ENCODE measurements at places on chromosomes 13 and 19.

DNA sequence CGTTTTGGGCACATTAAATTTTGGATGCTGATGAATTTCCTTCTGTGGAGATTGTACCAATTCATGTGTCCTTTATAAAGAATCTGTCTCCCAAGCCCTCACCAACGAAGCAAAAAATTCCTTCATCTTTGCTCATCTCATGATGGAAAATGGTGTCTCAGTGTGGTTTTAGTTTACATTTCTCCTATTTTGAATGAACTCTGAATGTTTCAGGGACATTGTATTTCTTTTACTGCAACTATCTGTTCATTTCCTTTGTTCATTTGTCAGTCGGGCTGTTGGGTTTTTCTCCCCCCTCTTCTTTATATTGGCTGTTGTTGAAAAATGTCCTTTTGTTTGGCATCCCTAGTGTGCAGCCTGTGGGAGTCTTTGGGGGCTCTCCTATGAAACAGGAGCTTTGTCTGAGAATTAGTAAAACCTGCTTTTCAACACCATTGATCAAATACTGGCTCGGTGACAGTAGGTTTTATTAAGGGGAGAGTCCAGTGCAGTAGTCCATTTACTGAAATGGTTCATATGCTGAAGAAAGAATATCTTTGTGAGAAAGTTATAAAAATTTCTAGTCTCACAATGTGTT is 91.3 kb upstream of the C1QTNF9B start:
- DNase-seq, result no peak

GRCh38 chr13:94163535-94163934 is 315.9 kb downstream of the DCT start:
- DNase-seq, result no peak

DNA sequence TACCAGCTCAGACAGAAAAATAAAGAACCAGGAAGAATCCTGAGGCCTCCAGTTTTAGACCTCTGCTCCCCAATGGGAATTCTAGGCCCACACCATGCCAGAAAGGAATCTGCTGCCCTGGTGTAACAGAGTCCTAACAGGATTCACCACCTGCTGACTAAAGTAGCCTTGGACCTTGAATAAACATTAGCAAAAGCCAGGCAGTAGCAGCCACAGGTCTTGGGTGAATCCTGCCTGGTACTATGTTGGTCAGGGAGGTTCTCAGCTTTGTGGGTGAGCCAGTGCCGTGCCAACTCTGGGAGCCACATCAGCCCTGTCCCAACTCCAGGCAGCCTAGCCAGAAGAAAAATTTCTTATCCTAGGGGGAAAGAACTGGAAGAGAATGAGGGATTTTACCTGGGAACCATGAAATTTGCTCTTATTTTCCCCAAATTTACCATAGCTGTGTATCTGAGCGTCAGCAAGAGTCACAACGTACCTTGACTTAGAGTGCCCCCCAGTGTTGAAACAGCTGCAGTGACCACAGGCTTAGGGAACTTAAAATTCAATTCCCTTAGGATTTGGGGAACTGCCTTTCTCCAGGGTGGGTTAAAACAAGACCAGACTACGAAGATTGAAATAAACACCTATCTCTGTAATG is 1895.6 kb upstream of the PRR20A start:
- DNase-seq, result no peak

GRCh38 chr19:35712567-35713505 is 5.0 kb upstream of the KMT2B start:
- no peak for DNase-seq

GRCh38 chr13:30143666-30144400 is 163.5 kb downstream of the KATNAL1 start:
- no peak for DNase-seq

DNA sequence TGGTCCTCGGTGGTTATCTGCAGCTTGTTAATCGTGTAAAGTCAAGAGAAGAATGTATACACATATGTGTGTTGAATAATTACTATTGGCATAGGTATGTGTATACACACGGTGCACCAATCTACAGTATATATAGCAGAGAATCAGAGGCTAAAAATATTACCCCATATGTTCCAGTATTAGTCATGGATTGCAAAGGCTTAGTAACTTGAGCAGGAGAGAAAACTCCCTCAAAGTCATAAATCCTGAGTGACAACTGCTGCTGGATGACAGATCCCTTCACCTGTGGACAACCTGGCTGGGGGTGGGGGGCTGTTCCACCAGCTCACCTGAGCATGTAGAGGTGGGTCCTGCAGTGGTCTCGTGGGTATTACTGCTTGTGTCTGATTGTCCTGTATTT is 185.0 kb downstream of the ZNF536 start:
- DNase-seq, result no peak

DNA sequence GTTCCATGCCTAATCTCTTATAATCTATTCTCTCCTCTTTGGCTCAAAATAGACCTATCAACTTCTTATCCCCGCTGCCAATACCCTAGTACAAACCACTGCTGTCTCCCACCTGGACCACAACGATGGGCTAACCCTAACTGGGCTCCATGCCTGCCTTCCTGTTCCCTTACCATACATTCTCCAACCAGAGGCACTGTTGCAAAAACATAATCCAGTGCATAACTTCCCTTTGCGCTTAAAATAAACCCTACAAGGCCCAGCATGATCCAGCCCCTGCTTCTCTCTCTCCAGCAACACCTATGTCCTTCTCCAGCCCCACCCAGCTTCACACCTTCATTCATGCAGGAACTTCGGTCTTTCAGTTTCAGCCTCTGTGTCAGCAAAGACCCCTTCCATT is 27.4 kb upstream of the CEBPA start:
- peak; percentile 21 for DNase-seq

DNA sequence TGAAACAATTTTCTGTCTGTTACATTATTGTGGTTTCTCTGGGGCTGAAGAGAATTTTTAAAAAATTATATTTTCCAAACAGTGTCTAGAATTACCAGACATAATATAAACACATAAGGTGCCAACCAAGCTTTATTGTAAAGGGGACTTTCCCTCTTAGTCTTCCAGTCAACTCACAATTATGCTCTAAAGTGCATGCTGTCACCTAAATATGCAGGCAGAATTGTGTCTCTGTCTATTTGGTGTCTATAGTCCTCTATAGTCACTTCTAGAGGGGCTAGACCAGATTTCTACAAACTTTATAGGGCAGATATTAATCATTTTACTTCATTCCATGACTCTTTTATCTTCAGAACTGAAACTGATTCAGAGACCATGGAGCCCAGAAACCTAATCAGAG is 12.8 kb downstream of the ZNF254 start:
- no peak for DNase-seq

DNA sequence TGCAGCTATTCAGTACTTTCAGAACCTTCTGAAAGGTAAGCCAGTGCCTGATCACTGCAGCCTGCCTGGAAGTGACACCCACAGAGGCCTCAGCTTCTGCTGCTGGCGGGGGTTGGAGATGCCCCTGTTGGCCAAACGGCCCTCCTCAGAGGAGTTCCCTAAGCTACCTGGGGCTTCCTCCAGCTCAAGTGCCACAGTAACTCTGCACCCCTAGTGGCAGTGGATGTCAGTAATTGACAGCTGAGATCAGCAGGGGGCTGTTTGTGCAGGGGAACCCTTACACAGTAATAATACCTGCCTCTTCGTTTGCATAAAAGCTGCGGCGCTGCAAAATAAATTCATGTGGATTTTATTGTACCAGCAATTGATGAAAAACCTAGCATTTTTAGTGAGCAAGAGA is 28.9 kb downstream of the TDRD12 start:
- DNase-seq, result no peak

GRCh38 chr13:113890774-113891480 is 27.1 kb upstream of the GAS6 start:
- no peak for DNase-seq

DNA sequence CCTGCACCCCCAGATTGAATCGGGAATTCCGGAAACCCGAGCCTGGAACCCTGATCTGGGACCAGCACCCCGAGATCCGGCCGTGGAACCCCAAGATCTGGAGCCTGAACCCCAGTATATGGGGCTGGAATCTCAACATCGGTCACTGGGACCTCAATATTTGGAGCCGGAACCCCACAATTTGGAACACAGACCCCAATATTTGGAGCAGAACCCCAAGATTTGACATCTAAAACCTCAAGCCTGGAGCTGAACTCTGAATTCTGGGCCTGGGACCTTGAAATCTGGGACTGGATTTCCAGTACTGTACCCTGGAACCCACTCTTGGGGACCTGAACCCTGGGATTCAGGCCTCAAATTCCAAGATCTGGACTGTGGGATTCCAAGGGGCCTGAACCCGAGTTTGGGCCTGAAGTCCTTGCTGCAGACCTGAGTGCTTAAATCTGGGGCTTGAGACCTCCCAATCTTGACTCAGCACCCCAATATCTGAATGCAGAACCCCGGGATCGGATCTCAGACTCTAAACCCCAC is 629 bp downstream of the LRFN3 start:
- DNase-seq, result no peak

GRCh38 chr13:25490236-25490635 is 118.5 kb downstream of the ATP8A2 start:
- DNase-seq, result no peak

DNA sequence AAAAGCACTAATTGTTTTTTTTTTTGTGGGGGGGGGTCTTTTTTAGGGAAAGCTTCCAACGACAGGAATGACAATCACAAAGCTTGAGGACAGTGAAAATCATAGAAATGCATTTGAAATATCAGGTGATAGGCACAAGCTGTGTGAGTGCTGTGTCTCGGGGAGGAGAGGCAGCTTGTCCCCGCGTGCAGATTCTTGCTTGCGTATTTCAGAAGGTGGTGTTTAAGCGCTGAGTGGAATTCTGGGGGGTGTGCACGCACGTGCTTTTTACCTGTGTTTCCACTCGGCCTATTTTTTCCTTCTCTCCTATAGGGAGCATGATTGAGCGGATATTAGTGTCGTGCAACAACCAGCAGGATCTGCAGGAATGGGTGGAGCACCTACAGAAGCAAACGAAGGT is 40.2 kb upstream of the TEX29 start:
- no peak for DNase-seq

DNA sequence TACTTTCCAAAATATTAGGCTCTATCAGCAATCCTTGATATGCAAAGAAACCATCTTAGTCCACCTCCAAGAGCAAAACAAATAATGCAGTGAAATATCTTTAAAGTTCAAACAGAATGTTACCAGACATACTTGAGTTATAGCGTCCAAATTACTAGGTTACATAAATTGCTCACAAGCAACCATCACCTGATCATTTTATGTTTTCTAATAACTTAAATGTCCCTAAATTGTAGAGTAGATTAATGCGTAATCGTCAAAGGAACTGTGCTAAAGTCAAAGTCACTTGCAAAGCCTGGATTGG is 350.6 kb upstream of the ARGLU1 start:
- DNase-seq, result no peak

DNA sequence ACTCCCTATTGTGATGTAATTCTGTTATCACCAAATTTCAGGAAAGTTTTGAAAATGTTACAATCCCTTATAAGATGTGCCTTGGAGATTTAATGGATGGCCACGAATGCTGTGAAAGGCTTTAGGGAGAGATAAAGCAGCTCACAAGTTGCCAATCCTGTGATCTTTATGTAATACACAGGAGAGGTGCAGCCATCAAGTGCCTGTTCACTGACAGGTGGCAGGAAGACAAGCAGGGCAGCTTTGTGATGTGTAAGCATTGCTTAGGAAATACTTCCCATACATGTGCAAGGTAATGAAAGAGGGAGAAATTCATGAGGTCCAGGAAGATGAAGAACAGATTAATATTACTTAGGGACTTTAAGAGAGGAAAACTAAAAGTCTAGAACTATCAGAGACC is 628.8 kb downstream of the SLITRK6 start:
- DNase-seq, result no peak

GRCh38 chr13:72692884-72693514 is 34.4 kb downstream of the MZT1 start:
- DNase-seq, result no peak

GRCh38 chr19:35703343-35703742 is 1.0 kb upstream of the ZBTB32 start:
- no peak for DNase-seq

DNA sequence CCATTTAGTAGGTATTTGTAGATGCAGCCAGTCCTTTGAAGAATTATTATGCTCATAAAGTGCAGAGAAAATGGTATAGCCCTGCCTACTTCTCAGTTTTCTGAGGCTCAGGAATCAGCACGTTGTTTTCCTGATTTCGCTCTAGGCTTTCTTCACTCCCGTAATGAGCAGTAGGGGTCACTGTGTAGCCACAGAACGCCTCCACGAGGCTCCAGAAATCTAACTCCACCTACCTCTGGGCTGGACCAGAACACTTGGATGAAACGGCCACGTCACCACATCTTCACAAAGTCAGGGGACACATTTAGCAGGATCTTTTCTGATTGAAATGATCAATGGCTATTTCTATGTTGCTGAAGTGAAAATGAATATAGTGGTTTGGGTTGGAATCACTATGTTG is 49.8 kb upstream of the GTF3A start:
- DNase-seq, result peak; percentile 86

- DNase-seq, result peak; percentile 69
Measured at GRCh38 chr19:42132030-42132628, at the start of gene POU2F2. TSS of gene POU2F2 (minus strand) at chr19:42132446. CDS start at chr19:42132411, 35 bp downstream.

DNA sequence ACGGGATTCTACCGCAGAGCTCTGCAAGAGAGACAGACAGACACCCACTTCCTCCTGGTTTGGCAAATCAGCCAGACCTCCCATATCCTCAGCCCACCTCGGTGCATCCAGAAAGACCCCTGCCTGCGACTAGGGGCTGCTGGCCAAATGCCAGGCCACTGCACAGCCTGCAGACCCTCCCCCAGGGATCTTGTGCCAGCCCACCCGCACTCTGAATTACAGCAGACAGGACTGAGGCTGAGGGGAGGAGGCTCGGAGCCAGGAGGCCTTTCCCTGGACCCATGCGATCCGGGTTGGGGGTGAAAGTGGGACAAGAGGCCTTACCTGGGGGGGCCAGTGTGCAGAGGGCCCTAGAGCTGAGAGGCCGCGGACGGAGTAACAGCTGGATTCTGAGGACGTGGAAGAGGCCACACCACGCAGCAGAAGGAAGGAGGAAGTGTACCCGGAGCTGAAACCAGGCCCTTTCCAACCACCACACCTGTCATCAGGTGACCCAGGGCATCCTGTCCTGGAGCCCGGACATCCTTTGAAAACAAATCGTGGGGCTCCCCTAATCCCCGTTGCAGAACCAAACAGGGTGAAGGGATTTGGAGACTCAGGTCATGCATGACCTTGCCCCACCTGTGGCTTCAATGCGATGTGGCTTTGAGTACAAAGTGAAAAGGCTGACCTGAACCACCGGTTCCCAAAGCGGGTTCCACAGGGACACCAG is 993 bp downstream of the FUT6 start:
- no peak for DNase-seq

Data from inflammatory macrophage treated with lipopolysaccharide for 1 hour (primary cell).